ENCODE measurements at places on chromosomes 6 and 20.

- DNase-seq = no peak
These were observed 67.0 kb downstream of the SRC start for GRCh38 chr20:37413023-37413334.

DNA sequence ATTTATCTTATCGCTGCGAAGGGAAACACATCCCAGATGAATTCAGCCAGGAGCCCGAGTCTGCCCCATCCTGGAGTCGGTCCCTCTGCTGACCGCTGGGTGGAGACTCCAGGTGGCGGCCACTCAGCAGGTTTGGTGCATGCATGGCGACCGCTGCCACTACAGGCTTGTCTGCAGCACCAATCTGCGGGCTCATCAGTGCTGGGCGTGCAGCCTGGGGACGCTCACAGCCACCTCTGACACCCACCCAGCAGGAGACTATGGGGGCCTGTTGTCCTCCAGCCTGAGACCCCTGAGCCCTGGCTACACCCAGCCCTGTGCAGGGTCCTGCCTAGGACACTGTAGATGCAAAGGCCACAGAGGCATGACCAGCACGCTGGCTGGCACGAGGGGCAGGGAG is 40.5 kb upstream of the GATA5 start:
- DNase-seq = no peak

DNA sequence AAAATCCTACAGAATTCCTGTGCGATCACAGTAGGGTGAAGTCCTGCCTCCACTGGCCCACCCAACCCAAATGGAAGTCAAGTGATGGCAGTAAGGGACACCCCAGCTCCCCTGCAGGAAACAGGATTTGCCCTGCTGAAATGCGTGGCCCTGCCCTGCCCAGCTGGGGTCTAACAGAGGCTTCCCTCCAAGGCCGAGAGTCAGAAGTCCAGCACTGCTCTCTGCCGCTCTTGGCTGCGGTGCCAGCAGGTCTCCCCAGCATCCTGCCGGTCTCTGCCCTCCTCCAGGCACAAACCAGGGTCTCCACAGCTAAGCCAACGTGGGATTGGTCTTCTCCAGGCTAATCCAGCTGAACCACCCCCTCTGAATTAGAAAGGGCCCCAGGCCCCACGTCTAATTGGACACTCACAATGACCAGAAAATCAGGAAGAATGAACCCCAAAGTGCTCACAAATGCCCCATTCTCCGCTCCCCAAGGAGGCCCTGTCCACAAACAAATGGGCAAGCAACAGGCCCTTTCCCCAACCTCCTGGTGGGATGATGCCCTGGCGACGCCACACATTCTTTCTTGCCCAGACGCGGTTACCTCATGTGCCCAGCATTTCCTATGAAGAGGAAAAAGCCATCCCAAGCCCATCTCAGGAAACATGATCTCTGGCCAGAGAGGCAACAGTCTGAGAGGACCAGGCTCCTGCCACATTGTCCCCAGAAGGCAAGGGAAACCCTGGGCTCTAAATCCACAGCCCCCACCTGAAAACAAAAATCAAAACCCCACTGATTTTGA is 117.2 kb downstream of the BANF2 start:
- no peak for DNase-seq

- no peak for DNase-seq
These were observed 122.8 kb downstream of the ALDH8A1 start for GRCh38 chr6:134826889-134827737.

DNA sequence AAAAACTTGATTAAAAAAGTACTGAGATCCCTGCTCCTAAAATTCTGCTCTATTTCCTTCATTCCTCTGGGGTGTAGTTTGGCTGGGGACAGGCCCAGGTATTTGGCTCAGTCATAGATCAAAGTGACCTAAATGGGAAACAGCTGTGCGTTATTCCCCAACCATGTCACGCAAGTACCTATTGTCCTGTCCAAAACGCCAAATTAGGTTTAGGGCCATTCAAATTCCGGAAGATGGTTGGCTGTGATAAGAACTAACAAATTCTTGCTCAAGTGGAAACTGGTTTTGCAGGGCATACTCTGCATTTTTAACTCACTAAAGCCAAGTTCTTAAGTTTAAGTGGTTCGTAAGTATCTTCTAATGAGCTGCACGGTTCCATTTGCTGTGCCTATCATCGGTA is 147.6 kb upstream of the TMEM170B start:
- no peak for DNase-seq

GRCh38 chr20:8631271-8631670 is 437.6 kb upstream of the PLCB4 start:
- DNase-seq = no peak

DNA sequence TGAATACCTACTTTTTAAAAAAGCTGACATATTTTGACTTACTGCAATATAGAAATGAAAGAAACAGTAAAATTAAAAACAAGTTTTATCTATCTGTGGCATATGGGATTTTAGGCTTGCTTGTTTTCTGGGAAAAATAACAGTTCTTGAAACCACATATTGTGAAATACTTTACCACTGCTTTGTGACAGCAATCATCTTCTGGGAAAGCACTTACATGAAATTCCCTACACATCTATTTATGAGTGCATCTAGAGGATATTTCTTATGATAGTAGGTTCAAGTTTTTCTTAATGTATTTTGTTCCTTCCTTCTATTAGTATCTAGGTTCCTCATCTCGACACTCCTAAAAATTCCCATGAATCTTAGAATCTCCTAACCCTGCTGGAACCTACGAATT is 75.2 kb downstream of the STXBP5 start:
- no peak for DNase-seq
